ENCODE measurements at places on chromosomes 5 and 9.

DNA sequence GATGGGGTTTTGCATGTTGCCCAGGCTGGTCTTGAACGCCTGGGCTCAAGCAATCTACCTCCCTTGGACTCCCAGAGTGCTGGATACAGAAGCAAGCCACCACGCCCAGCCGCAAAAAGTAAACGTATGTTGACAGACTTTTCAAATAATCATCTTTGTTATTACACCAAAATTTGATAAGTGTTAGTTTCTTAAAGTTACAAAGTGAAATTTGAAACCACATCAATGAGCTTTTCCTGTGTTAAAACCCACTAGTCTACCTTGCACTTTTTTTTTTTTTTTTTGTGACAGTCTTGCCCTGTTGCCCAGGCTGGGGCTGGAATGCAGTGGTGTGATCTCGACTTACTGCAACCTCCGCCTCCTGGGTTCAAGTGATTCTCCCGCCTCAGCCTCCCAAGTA lies 29.9 kb downstream of the SPACA9 start:
- no peak for DNase-seq

DNA sequence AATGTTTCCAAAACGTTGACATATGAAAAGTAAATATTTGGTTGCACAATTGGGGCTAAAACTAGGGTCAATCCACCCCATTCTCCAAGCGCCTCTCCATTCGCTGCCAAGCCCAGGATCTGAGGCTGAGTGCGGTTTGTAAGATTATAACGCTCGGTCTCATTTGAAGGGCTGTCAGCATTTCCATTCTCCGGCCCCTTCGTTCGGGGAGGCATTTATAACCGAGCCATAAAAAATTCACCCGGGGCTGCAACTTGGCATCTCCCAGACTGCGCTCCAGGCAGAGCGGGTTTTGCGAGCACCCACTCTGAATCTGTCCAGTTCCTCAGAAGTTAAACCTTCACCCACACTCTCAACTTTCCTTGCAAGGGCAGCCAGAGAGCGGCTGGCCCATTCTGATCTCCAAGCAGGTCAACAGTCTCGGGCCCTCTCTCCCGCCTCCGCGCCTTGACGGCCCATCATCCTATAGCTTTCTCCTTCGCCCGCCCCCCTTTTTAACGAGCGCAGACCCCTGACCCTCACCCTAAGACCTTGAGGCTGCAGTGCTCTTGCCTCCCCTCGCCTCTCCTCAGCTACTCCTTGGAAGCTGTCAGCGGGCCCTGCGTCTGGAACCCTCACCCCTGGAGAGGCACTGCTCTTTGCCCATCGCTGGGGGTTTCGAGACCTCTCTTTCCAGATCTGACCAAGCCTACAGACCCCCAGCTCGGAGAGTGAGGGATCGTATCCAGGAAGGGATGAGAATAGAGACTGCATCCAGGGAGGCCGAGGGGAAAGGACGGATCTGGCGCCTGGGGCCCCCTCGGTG lies 1.1 kb downstream of the SLIT3 start:
- DNase-seq: no peak

GRCh38 chr9:120888626-120889025 lies 11.6 kb upstream of the PHF19 start:
- no peak for DNase-seq

DNA sequence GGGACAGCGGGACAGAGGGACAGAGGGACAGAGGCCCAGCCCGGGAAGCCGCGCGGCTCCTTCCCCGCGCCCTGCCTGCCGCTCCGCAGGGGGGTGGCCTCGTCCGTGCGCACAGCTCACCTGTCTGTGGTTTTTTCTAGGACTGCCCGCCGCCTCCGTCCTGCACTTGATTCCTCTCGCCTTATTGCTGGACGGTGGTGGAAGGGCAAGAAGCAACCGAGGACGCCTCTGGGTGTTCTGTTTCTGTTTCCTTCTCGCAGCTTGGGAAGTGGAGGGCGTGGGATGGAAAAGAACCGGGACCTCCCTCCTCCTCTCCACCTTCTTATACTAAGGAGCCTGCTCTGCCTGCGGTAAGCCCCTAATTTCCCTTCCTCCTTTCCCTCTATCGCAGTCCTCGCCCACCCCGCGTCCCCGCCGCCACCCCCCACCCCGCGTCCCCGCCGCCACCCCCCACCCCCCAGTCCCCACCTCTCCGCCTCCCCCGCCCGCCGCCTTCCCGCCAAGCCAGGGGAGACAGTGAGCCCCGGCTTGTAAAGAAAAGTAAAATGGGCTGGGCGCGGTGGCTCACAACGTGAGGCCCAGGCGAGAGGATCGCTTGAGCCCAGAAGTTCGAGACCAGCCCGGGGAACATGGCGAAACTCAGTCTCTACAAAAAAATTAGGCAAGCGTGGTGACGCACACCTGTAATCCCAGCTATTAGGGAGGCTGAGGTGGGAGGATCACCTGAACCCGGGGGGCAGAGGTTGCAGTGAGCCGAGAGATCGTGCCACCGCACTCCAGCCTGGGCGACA lies 9.6 kb upstream of the FLT4 start:
- DNase-seq: no peak

DNA sequence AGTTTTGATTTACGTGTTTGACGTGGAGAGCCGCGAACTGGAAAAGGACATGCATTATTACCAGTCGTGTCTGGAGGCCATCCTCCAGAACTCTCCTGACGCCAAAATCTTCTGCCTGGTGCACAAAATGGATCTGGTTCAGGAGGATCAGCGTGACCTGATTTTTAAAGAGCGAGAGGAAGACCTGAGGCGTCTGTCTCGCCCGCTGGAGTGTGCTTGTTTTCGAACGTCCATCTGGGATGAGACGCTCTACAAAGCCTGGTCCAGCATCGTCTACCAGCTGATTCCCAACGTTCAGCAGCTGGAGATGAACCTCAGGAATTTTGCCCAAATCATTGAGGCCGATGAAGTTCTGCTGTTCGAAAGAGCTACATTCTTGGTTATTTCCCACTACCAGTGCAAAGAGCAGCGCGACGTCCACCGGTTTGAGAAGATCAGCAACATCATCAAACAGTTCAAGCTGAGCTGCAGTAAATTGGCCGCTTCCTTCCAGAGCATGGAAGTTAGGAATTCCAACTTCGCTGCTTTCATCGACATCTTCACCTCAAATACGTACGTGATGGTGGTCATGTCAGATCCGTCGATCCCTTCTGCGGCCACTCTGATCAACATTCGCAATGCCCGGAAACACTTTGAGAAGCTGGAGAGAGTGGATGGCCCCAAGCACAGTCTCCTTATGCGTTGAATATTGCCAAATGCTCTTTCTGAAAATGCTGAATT lies 850 bp downstream of the RRAGA start:
- no peak for DNase-seq

DNA sequence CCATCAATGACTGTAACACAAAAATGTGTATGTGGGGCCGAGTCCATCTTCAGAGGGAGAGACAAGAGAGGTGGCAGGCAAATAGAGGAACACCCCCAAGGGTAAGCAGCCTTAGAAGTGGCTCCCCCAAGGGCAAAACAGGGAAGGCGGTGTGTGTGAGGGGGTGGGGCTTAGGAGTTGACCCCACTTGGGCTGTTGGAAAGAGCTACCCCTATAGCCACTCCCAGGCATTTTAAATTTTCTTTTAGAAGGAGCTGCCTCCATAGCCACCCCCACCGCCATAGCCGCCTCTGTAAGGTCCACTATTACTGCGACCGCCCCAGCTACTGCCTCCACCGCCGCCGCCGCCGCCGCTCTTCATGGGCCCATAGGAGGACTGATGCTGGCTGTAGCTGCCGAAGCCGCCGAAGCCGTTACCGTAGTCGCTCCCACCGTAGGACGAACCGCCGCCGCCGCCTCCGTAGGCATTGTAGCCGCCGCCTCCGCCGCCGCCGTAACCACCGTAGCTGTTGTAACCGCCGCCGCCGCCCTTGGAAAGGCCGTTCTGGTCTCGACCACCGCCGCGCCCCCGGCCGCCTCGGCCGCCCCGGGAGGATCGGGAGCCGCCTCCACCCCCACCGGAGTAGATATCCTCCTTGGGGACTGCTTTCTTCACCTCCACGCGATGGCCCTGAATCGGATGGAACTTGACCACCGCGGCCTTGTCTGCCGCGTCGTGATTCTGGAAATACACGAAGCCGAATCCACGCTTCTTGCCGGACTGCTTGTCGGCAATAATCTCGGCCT lies 1.1 kb downstream of the HNRNPA0 start:
- no peak for DNase-seq

DNA sequence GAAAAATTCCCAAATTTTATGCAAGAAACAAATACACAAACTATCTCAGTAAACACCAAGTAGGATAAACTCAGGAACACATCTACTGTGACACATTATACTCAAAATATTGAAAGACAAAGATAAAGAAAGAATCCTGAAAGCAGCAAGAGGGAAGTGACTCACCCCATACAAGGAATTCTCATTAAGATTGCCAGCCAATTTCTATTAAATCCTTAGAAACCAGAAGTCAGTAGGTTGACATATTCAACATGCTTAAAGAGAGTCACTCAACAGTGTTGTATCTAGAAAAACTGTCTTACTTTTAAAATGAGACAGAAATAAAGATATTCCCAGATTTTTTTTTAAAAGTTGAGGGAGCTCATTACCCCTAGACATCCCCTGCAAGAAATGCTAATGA lies 15.5 kb downstream of the SPATA31E1 start:
- DNase-seq: no peak

GRCh38 chr5:175657593-175658271 lies at the start of gene HRH2:
TSS of gene HRH2 (plus strand) at chr5:175658071. CDS start at chr5:175683234, 25,163 bp downstream.
- peak; percentile 29 for DNase-seq

DNA sequence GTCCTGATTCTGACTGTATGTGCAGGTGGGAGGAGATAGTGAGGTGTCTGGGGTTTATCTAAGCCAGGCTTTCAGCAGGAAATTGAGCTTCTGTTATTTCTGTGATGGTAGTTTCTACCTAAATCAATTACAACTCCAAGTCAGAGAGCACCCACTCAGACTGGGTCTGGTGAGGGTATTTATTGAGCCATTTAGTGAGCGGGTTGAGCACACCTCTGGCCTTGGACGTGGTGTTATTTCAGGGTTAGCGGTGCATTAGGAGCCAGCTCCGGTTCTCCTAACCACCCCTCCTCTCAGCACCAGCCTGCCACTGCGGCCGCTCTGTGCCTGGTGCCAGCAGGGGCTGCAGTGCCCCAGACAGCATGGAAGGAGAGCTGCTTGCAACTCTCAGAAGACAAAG lies 238.9 kb downstream of the CACNA1B start:
- DNase-seq: no peak

- no peak for DNase-seq
These were observed 46.9 kb downstream of the AHRR start for GRCh38 chr5:368183-369084.

GRCh38 chr9:94081435-94081834 lies 2.8 kb upstream of the PTPDC1 start:
- DNase-seq: no peak

DNA sequence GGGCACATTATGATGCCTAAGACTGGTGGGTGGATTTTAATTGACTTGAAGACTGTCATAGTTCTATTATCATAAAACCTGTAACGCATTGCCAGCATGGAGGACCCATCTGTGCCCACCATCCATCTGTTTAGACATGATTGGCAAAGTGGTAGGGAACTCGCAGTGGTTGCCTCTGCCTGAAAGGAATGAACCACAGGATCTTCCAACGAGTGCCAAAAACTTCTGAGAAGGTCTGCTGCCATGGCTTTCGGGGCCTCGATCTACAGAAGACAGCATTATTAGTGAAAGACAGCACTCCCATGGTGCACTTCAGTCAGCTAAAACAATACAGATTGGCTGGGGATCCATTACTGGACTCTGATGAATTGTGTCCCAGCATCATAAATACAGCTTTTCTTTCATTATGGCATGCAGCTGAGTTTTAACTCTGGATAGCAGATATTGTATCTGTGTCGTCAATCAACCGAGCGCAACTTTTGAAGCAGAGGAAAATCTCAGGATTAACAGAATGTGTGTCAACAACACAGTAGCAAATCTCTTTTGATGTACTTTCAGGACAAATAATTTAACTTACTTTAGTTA lies 74.3 kb downstream of the ZDHHC21 start:
- DNase-seq: no peak

GRCh38 chr5:143886096-143886495 lies 74.1 kb downstream of the HMHB1 start:
- DNase-seq: no peak

DNA sequence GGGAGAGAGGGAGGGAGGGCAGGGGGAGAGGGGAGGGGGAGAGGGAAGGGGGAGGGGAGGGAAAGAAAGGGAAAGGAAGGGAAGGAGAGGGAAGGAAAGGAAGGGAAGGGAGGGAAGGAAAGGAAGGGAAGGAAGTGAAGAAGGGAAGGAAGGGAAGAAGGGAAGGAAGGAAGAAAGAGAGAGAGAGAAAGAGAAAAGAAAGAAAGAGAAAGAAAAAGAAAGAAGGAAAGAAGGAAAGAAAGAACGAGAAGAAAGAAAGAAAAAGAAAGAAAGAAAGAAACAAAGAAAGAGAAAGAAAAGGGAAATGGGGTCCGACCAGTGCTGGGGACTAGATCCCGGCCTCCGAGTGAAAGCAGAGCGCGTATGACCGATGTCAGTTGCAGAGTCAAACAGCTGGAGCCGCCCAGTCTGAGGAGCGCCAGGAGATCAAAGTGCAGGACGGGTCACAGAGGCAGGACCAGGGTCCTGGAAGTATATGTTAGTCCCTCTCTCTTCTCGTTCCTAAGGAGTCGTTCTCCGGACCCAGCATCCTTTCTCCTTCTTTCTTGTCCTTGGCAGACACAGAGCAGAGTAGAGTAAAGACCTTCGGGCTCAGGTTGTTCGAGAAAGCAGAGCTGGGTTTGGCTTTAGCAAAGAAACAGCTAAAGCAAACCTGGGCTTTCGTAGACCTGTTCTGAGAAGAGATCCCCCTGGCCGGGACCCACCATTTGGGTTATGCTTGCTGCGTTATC lies 305.4 kb upstream of the MSX2 start:
- no peak for DNase-seq

- DNase-seq: no peak
These were observed 20.4 kb downstream of the PDE8B start for GRCh38 chr5:77230727-77231470.

- DNase-seq: no peak
These were observed 19.1 kb upstream of the SH3RF2 start for GRCh38 chr5:145917288-145917687.

- no peak for DNase-seq
These were observed 727 bp downstream of the RHOBTB3 start for GRCh38 chr5:95731571-95732554.

GRCh38 chr5:14089198-14089597 lies 53.9 kb upstream of the TRIO start:
- no peak for DNase-seq

GRCh38 chr5:137263371-137264005 lies 235.6 kb downstream of the SPOCK1 start:
- DNase-seq: no peak

- DNase-seq: no peak
These were observed 23.6 kb upstream of the CSF1R start for GRCh38 chr5:150109921-150110320.

- DNase-seq: no peak
These were observed 2.2 kb downstream of the GABRB2 start for GRCh38 chr5:161544350-161544765.

- DNase-seq: no peak
These were observed 379.8 kb downstream of the TRIM36 start for GRCh38 chr5:114789773-114790402.
